ENCODE measurements at places on chromosomes 2 and 18. TPM values are rescaled to one million over a fixed set of nuclear protein-coding genes. Genes with fewer than 3 reads are reported as not detected.

DNA sequence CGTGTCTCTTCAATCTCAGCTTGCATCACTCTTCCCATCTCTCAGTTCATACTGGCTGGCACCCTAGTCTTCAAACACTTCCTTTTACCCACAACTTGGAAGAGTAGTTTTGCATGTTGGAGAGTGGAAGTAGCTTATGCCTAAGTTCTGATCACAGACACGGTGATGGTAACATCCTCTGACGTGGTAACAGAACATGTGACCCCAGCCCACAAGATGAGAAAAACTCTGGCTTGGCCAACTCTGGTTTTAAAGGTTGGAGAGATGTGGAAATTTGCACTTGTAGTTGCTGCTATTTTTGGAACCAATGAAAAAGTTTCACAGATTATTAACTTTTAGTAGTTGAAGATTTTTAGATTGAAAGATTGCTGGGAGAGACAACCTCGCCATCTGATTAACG, 155.4 kb upstream of the SLC35G4 start:
- DNase-seq: no peak

GRCh38 chr18:31241425-31241824, 76.5 kb upstream of the DSG1 start:
- DNase-seq: no peak

DNA sequence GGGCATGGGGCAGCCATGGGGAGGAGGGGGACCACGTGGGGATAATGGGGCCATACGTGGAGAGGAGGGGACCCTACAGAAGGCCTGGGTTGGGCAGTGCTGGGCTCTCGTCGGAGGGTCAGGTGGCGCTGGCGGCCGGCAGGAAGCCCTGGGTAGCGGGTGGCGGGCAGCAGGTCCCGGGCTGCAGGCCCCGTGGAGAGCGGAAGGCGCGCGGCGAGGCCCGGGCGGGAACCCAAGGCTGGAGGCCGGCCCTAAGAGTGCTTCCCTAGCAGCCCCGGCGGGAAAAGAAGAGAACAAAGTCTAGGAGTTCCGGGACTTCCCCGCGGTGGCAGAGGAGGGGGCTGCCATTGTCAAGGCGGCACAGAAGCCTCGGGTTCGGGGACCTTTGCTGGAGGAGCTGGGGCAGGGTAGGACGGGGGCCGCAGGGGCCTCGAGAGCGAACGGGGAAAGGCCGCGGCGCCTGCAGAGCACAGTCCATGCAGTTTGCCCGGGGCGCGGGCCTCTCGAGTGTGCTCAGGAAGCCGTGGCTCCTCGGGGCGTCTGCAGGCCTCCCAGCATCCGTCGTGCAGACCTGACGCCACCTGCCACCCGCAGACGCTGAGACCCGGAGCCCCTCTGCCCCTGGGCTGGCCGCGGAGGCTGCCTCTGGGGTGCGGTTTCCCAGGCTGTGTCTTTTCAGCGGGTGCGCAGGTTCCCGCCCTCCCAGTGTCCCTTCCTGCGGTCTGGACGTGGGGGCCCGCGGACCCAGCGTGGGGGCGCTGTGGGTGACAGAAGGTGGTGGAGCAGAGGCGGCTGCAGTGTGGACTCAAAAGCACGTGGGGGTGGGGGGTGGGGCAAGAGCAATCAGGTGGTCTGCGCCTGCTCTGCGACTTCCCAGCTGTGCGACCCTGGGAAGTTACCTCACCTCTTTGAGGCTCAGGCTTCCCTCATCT, 19.4 kb upstream of the NCL start:
- DNase-seq: no peak

Gene ASXL3
- polyA plus RNA-seq: 4.8 TPM

All from muscle of back (tissue), 13 donors.